ENCODE measurements at places on chromosomes 2 and 18.

DNA sequence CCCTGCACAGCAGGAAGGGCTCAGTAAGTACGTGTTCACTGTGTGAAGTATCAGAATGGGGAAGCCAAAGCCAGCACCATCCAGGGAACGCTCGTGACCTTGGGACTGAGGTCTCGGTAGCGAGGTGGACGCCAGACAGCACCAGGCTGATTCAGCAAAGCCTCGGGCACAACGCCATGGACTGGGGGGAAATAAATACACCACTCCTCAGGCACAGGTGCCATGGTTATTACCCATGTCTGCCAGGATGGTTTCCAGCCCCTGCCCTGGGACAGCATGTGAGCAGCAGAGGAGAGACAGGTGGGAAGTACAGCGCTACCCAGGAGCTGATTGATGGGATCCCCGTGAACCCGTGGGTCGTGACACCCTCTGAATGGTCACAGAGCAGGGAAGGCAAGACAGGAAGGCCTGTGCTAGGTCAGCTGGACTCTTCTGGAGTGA, 53.0 kb downstream of the REEP1 start:
- DNase-seq = no peak

- DNase-seq = no peak
Measured at GRCh38 chr18:32237049-32237448, 47.2 kb downstream of the MEP1B start.

DNA sequence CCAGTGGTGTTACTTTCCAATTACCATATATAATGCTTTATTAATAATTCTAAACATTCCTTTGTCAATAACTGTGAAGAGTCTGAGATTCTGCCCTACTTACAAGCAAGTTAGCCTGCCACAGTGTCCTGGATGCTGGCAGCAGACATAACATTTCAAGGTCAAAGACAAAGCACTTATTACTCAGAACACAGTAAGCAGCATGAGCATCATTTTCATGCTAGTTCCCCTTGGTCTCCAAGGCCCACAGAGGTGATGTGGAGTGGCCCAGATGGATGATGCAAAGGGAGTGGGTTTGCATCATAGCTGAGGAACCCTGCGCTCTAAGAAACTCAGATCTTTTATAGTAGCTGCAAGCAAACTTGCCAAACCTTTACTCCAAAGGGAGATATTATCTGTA, 349.7 kb downstream of the ZEB2 start:
- no peak for DNase-seq

- DNase-seq = no peak
Measured at GRCh38 chr18:69854455-69854854, 93.2 kb downstream of the CD226 start.

GRCh38 chr2:29703336-29703735, 218.1 kb downstream of the ALK start:
- DNase-seq = no peak

GRCh38 chr2:238159071-238159539, 335 bp downstream of the ERFE start:
- peak; percentile 57 for DNase-seq

DNA sequence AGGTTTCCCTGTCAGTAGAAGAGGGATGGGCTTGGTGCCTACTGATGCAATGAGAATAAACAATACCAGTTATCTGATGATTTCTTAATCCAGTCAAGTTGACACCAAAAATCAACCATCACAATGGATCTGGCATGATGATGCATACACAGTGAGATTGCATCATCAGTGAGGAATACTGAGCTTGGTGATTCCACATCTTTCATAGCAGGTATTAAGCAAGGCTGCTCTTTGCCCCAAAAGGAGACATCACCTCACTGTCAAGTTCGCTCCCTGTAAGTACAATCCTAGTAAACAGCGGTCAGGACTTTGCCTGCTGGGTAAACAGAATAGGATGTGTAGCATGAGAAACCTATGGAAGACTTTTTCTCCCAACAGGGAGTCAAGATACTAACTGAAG, 282.7 kb upstream of the CDH2 start:
- no peak for DNase-seq

DNA sequence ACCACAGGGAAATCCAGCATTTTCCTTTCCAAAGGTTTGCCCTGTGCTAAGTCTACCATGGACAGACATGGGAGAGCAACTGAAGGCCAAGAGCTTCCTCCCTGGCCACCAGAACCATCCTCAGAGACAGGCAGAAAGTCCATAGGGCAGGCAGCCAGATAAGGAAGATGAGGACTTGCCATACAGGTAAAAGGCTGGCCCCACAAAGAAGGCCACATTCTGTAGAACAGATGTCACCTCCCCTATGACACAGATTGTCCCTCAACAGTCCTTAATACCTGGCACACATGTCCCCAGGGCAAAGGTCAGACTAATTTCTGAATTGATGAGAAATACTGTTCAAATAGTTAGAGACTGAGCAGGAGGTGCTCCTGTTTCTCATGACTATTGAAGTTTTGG, 52.0 kb downstream of the FECH start:
- no peak for DNase-seq

DNA sequence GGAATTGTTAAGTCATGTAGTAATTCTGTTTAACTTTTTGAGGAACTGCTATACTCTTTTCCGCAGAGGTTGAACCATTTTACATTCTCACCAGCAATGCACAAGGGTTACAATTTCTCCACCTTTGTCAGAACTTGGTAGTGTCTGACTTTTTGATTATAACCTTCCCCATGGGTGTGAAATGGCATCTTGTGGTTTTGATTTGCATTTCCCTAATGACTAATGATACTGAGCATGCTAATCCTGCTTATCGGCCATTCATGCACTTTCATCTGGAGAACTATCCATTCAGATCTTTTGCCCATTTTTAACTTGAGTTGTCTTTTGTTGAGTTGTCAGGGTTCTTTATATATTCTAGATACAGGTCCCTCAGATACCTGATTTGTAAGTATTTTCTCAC, 47.2 kb downstream of the CYB5A start:
- DNase-seq = no peak

- no peak for DNase-seq
Measured at GRCh38 chr2:268323-268722, 3.6 kb downstream of the ACP1 start.

- no peak for DNase-seq
Measured at GRCh38 chr18:46334868-46335281, 230.7 kb downstream of the HAUS1 start.

DNA sequence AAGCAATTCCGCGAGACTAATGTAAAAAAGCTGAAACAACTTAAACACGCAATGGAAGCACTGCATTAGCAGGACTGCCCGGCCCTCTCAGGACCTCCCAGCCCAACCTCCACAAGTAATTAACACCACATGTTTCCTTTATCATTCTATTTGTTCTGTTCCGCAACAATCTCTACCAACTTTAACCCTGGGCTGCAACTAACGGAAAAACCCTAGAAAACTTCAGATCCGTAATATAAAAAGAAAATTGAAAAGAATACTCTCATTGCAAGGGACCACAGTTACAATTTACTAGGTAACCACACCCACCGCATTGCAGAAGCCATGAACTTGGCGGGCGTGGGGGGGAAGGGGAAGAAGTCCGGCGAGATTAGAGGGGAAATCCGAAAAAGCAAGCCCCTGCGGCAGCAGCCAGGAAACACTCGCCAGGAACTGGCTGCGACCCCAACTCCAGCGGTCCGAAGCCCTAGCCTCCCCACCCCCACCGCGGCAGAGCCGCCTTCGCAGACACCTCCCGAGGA, 1.2 kb downstream of the EPB41L3 start:
- no peak for DNase-seq

Measured in activated T-cell treated with anti-CD3 and anti-CD28 coated beads, Interleukin-2, amount 50 U/mL, for 24 hours (primary cell).